Chondrocyte (in vitro differentiated cells): ENCODE measurements at places on chromosomes 5 and 9.

GRCh38 chr9:126715382-126715781, 89.5 kb upstream of the ZBTB43 start:
- no peak for DNase-seq
- H3K4me3 ChIP-seq: no peak overlapping the region
- no peaks in the 10 kb centered on the region for H3K36me3 ChIP-seq
- peaks cover 33% of the 10 kb centered on the region for H3K27me3 ChIP-seq
- H3K4me1 ChIP-seq: peaks cover 16% of the 10 kb centered on the region

DNA sequence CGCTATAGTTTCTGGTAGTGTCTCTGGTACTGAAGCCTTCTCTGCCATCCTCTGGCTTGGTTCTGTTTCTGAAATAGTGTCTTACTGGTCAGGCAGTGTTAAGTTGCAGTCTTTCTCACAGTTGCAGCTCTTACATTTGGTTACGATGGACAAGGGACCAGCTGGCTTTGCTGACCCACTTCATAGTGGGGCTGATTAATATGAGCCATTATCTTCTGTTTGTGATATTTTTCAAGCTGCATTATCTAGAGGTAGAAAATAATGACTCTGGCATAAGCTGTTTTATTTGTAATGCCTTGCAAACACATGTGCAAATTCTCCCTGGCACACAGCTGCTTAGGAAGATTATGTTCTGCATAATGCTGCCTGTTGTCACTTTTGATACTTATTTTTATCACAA, 199.1 kb downstream of the KDM4C start:
- H3K4me1 ChIP-seq: peaks cover 23% of the 10 kb centered on the region
- H3K27ac ChIP-seq: no peak overlapping the region
- DNase-seq: no peak
- no peak overlapping the region for H3K4me3 ChIP-seq

DNA sequence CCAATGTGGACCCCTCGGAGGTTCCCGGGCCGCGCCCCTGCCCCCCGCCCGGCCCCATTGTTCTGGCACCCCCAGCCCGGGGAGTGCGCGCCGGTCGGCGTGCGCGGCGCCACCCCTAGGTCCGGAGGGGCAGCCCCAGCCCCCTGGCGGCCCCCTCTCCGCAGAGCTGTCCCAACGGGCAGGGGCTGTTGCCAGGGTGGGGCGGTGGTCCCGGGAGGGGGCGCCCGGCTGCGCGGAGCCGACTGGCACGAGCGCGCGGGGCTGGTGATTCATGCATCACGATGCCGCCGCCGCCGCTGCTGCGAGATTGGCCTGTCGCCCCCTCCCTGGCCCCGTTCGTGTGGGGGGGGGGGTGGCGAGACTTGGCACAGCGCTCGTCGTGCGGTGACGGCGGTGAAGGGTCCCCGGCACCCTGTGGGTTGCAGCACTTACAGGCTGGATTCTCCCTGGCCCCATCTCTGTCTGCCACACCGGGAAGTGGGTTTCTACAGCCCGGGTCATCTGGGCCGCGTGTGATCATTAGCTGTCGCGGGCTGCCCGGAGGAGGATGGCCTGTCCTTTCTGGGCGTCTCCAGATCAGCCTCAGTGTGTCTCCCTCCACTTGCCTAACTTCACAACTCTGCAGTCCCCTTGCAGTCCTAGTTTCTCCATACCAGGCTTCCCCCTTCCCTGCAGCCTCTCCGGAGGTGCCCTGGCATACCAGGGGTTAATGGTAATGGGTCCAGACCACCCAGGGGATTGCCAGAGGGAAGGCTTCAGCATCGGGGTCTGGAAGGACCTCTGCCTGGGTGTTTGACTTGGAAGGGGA, 858 bp downstream of the NCS1 start:
- H3K36me3 ChIP-seq: no peaks in the 10 kb centered on the region
- H3K4me1 ChIP-seq: peaks cover 19% of the 10 kb centered on the region
- H3K27me3 ChIP-seq: no peaks in the 10 kb centered on the region
- peak; percentile 82 for DNase-seq

DNA sequence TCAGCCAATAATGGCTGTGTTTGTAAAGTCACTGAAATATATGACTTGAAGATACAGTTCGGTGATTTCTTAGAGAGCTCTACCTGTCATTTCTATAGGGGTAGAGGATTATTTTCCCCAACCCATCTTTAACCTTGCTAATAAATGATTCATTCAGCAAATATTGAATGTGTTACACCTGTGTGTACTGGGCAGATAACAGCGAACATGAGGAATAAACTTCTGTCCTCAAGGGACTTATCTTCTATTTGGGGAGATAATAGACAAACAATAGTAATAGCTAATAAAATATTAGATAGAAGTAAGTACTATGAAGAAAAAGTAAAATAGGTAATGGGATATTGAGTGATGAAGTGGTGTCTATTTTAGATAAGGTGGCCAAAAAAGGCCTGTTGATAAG, 9.3 kb downstream of the TTC23L start:
- peaks cover 5% of the 10 kb centered on the region for H3K36me3 ChIP-seq
- H3K4me1 ChIP-seq: peaks cover 9% of the 10 kb centered on the region
- no peak overlapping the region for H3K4me3 ChIP-seq
- H3K27me3 ChIP-seq: no peaks in the 10 kb centered on the region
- DNase-seq: no peak

GRCh38 chr9:99511723-99512122, 289.6 kb downstream of the SEC61B start:
- H3K4me1 ChIP-seq: no peaks in the 10 kb centered on the region
- H3K27me3 ChIP-seq: no peaks in the 10 kb centered on the region
- no peak overlapping the region for H3K4me3 ChIP-seq
- no peak for DNase-seq
- H3K27ac ChIP-seq: no peak overlapping the region

DNA sequence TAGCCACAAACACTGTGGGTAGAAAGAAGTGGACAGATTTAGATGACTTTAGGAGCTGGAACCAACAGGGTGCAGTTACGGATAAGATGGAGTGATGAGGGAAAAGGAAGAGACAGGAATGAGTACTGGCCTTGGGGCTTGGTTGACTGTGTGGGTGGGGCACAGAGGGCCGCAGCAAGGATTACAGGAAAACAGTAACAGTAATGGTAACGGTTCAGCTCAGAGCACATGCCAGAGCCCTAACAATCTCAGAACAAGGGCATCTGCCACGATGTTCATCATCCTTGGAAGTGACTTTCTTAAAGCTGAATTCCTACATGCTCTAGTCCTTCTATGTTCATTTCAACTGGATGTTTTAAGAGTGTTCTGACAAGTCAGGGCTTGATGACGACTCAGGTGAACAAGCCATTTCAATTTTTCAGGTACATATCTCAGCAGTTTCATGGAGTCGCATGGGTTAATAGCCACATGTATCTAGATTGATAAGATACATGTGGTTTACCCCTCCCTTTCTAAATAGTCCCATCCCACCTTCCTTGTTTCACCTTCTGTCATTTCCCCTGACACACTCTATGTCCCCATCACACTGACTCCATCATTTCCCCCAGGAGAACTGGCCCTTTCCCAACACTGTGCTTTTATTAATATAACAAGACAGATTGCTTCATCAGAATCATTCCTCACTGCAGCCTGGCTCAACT, 65.0 kb downstream of the CEMIP2 start:
- H3K4me1 ChIP-seq: no peaks in the 10 kb centered on the region
- peaks cover 23% of the 10 kb centered on the region for H3K36me3 ChIP-seq
- DNase-seq: no peak

GRCh38 chr9:89363921-89364665, 45.8 kb downstream of the SECISBP2 start:
- no peak overlapping the region for H3K4me3 ChIP-seq
- H3K27me3 ChIP-seq: no peaks in the 10 kb centered on the region
- no peak for DNase-seq
- no peaks in the 10 kb centered on the region for H3K4me1 ChIP-seq
- H3K36me3 ChIP-seq: peaks cover 23% of the 10 kb centered on the region

DNA sequence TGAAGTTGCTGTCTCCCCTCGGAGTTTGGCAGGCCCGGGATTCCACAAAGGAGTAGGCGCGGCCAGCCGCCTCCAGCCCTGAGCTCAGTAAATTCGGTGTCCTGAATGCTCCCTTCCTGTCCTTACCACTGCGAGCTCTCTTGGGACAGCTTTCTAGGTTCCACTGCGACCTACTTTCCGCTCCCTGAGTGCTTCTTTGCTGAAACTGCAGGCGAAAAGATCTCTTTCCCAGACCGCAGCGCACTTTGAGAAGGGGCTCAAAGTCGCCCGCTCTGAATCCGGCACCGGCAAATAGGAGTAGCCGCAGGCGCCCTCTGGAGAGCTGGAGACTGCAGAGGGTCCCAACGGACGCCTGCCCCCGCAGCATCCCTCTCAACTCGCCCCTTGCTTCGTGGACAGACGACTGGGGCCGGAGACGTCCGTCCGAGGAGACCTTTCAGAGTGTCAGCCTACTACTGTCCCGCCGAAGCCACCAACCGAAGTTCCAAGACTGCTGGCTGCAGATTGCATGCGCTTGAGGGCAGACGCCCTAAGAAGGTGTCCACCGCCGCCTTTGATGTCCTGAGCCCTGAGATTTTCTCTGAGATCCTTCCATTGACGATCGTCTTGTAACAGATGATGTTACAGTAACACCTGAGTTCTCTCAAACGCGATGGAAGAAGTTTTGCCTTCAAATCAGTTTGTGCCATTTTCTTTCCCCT, 96.0 kb downstream of the ANXA2R start:
- peak overlapping the region; percentile 22 for H3K4me3 ChIP-seq
- DNase-seq: no peak
- H3K27ac ChIP-seq: no peak overlapping the region
- H3K4me1 ChIP-seq: peaks cover 25% of the 10 kb centered on the region
- no peaks in the 10 kb centered on the region for H3K27me3 ChIP-seq
- H3K36me3 ChIP-seq: no peaks in the 10 kb centered on the region

DNA sequence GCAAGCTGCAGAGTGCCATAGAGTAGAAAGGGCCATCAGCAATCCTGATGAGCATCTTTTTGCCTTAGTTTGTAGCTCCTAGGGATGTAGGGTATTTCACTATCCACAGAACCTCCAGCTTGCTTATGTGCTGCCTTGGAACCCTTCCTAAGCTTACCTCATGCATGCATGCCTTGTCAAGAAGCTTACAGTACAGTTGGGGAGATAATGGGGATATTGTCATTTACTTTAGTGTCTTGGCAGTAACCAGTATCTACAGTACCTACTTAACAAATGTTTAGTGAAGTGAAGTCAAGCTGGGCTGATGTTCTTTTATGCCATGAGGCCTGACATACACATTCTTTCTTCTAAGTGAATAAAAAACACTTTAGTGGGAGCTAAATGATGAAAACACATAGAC, 164.6 kb upstream of the PPP1R2B start:
- H3K36me3 ChIP-seq: no peaks in the 10 kb centered on the region
- no peaks in the 10 kb centered on the region for H3K4me1 ChIP-seq
- H3K4me3 ChIP-seq: no peak overlapping the region
- no peak for DNase-seq
- peaks cover 4% of the 10 kb centered on the region for H3K27me3 ChIP-seq

DNA sequence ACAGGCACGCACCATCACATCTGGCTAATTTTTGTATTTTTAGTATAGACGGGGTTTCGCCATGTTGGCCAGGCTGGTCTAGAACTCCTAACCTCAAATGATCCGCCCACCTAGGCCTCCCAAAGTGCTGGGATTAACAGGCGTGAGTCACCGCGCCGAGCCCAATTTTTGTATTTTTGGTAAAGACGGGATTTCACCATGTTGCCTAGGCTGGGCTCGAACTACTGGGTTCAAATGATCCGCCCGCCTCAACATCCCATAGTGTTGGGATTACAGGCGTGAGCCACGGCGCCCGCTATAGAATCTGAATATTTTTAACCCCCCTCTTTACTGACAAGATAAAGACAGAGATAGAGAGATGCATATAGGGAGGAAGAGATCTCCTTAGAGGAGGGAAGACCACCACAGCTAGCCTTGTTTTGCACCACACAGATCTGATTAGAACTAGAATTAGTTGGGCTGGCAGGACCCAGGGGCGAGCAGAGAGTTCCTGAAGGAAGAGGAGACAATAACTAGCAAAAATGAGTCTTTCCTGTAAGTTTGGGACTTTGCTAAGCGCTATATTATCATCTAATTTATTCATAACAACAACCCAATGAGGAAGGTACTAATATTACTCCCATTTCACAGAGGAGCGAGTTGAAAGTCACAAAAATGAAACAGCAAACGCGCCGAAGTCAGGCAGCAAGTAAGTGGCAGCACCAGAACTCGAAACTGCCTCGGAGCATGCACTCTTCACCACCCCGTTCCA, 1.5 kb upstream of the ANKHD1 start:
- H3K27me3 ChIP-seq: no peaks in the 10 kb centered on the region
- no peaks in the 10 kb centered on the region for H3K36me3 ChIP-seq
- H3K4me3 ChIP-seq: no peak overlapping the region

- peaks cover 11% of the 10 kb centered on the region for H3K4me1 ChIP-seq
- no peak overlapping the region for H3K27ac ChIP-seq
- no peaks in the 10 kb centered on the region for H3K36me3 ChIP-seq
- no peak for DNase-seq
- H3K27me3 ChIP-seq: peaks cover 5% of the 10 kb centered on the region
Observed at GRCh38 chr5:112549127-112549526, 130.1 kb upstream of the EPB41L4A start.

- H3K4me1 ChIP-seq: peaks cover 13% of the 10 kb centered on the region
- H3K36me3 ChIP-seq: no peaks in the 10 kb centered on the region
- no peak for DNase-seq
Observed at GRCh38 chr9:69985971-69986370, 57.7 kb upstream of the MAMDC2 start.

- H3K27ac ChIP-seq: no peak overlapping the region
- peaks cover 19% of the 10 kb centered on the region for H3K27me3 ChIP-seq
- H3K36me3 ChIP-seq: no peaks in the 10 kb centered on the region
- H3K4me1 ChIP-seq: no peaks in the 10 kb centered on the region
- no peak overlapping the region for H3K4me3 ChIP-seq
- no peak for DNase-seq
Observed at GRCh38 chr5:81188962-81189361, 44.2 kb upstream of the CKMT2 start.

DNA sequence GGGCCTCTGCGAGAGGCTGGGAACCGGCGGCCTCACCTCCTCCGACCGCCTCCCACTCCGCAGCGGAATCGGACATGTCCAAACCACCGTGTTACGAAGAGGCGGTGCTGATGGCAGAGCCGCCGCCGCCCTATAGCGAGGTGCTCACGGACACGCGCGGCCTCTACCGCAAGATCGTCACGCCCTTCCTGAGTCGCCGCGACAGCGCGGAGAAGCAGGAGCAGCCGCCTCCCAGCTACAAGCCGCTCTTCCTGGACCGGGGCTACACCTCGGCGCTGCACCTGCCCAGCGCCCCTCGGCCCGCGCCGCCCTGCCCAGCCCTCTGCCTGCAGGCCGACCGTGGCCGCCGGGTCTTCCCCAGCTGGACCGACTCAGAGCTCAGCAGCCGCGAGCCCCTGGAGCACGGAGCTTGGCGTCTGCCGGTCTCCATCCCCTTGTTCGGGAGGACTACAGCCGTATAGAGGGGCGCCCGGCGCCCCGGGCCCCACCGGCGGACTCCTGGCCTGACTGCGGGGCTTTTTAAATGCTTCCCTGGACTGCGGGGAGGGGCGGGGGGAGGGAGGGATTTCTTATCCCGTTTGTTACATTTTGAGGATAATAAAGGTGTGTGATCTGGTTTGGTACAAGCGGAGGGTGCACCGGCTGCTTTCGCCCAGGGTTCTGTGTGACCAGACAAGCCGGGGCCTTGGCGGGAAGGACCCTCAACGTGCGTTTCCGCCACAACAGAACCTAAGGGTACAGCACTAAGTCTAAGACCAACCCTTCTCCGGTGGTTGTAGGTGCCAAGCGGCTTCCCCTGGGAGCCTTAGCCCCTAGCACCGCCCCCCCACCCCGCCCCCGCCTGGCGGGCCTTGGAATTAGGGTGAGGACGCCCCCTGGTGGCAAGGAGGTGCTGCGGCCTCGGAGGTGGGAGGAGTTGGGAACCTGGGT, 9.3 kb downstream of the PRR7 start:
- peak overlapping the region; percentile 92 for H3K27ac ChIP-seq
- H3K4me3 ChIP-seq: peak overlapping the region; percentile 68
- no peaks in the 10 kb centered on the region for H3K27me3 ChIP-seq
- H3K36me3 ChIP-seq: peaks cover 6% of the 10 kb centered on the region
- no peak for DNase-seq
